ENCODE measurements at places on chromosomes 16 and 17. TPM values are rescaled to one million over a fixed set of nuclear protein-coding genes. Genes with fewer than 3 reads are reported as not detected.

The KREMEN2 gene
- polyA plus RNA-seq, result 1.0 TPM

The ASGR2 gene
- 1.9 TPM for polyA plus RNA-seq

The MIEN1 gene
- polyA plus RNA-seq, result 36.4 TPM

DNA sequence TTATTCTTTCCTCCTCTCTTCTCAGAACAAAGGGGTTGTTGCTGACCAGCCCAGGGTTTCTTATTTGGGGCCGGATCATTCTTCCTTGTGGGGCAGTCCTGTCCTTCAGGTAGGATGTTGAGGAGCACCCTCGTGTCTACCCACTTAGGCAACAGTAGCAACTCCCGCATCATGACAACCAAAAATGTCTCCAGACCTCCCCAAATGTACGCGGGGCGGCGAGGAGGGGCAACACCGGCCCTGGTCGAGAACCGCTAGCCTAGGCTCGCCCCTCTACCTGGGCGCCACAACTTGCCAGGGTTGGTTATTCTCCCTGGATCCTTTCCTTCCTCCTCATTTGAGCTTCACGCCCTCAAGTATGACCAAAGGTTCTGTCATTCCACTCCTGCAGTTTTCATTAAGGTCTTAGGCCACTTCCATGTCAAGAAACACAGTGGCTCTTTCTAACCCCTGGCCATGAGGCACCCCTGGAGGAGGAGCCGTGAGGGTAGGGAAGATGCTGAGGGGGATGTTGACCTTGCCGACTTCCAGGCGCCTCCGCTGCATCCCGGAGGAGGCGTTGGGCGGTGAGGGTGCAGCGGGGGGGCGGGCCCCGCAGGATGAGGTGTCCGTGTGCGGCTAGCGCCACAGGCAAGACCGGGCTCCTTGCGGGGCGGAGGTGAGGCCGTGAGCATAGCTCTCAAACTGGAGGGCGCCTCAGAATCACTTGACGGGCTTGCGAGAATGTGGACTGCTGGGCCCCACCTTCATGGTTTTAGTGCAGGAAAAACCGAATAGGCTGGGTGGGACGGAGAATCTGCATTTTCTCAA lies 712 bp upstream of the SPECC1 start:
- DNase-seq, result no peak

GRCh38 chr17:1713878-1714426 lies 3.8 kb upstream of the TLCD2 start:
- no peak for DNase-seq

DNA sequence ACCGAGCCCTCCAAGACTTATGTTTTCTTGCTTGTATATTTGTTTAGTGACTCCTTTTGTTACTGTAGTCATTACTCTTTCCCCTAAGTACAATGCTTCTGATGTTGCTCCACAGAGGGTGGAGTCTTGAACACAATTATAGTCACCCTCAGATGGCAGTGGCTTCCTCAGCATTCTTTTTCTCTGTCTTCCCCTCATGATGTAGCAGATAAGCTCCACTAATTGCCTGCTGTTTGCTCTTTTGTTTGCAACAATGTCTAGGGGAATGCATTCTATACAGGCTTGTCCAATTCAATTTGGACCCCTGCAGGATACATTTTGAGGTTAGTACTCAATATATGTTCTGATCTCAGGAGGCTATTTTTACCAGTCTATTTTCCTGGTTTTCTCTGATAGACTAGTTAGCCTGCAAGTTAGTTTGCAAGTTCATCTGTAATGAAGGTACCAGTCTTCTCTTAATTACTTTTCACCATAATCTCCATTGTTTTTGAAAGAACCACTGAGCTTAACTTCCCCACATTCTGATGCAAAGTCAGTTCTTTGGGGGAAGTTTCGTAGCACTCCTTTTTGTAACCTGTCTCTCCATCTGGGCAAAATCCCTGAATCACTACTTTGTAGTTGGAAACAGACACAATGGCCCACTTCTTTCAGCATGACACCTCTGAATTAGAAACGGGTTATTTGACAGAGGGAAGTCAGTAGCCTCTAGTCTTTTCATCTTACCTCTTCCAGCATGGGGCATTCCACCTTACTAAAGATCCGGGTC lies 1509.2 kb downstream of the CDH11 start:
- no peak for DNase-seq

DNA sequence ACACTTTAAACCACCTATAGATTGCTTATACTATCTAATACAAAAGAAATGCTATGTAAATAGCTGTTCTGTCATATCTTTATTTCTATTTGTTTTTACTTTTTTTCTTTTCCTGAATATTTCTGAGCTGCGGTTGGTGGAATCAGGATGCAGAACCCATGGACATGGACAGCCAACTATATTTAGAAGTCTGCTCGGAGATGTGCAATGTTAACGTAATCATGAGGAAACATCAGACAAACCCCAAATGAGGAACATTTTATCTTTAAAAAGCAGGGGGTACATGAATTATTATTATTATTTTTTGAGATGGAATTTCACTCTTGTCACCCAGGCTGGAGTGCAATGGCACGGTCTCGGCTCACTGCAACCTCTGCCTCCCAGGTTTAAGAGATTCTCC lies 31.4 kb upstream of the GHDC start:
- no peak for DNase-seq

DNA sequence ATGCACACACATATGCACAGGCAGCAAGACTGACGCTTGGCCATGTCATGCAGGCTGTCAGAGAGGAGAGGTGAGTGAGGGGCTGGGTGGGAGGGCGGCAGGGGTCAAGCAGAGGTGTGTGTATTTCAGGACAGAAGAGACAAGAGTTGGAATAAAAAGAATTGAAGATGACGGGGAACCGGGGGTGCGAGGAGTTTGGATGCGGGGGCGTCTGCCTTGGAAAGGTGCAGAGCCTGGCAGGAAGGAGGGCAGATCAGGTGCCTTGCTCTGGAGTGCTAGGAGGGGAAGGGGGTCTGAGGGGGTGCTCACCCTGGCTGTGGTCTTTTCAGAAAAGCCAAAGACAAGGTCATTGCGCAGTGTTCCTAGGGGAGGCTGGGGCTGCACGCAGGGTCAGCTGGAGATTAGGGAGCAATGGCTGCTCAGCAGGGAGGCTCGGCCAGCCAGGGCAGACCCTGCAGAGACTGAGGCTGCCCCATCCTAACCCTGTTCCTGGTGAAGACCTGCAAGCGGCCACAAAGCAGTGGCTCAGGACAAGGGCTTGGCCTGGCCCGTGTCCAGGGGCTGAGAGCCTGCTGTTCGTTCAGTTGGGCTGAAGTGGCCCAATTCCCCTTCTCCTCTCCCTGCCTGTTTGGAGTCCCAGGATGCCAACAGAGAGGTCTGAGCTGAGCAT lies 23.7 kb upstream of the CBX4 start:
- no peak for DNase-seq

- DNase-seq, result no peak
These were observed 24.3 kb downstream of the CCL4 start for GRCh38 chr17:36127911-36128310.

DNA sequence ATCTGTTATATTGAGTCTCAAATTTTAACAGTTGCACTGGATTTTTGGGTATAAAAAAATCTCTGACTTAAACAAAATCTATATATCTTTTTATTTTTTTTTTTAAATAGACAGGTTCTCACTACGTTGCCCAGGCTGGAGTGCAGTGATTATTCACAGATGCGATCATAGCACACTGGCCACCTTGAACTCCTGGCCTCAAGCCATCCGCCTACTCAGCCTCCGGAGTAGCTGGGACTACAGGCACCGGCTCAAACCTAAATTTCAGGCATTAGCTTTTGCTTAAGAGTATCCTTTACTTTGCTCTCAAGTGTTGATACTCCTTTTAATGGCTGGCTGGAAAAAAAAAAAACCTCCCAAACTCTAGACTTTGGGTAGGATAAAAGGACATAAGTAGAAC lies 61.6 kb downstream of the RPGRIP1L start:
- no peak for DNase-seq

DNA sequence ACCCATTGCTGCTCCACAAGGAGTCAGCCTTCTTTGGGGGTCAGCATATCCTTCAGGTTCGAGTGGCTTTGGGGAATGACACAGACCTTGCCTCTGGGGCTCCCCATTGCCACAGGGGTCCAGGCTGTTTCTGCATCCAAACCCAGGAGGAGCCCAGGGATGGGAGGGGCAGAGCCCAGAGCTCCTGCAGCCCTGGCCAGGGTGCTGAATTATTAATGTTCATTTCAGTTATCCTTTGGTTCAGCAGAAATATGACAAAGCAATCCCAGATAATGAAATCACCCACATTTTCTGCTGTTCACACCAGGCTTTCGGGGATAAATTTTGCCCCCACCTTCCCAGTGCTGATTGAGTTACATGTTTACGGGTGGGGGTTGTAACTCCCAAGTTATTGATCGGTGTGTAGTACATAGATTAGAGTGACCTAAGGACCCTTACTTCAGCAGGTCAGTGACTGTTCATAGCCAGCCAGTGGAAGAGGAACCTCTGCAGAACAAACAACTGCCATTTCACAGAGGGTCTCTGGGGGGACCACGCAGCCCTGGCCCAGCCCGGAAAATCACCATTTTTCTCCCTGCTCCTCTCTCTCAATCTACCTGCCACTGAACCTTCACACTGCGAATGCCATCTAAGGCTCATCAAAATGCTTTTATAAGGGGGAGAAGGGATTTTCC lies 240.3 kb upstream of the N4BP1 start:
- DNase-seq, result no peak

DNA sequence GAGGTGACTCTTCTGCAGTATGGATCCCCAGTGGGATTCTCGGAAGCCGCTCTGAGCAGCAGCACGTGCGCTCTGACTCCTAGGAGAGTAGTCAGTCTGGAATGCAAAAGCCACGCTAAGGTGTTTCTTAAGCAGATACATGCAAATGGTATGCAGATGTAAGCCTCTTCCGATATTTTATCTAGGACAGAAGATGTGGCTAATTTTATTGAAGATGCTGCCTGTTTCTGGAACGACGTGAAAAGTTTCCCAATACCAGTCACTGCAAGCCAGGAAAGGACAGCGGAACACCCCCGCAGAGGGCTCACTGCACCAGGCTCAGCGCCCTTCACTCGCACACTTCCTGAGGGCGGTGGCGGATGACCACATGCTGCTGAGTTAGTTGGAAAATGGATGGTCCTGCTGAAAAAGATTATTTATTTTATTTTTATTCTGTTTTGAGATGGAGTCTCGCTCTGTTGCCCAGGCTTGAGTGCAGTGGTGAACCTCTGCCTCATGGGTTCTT lies 10.1 kb downstream of the FADS6 start:
- no peak for DNase-seq
